ENCODE measurements at places on chromosomes 2 and 18. TPM values are rescaled to one million over a fixed set of nuclear protein-coding genes. Genes with fewer than 3 reads are reported as not detected.

GRCh38 chr2:85728883-85729824, 24.6 kb upstream of the ATOH8 start:
- DNase-seq = peak; percentile 90

- DNase-seq = no peak
Observed at GRCh38 chr2:111188681-111189080, 68.0 kb downstream of the BCL2L11 start.

GRCh38 chr2:190698895-190699294, 50.0 kb downstream of the NAB1 start:
- DNase-seq = no peak

- DNase-seq = no peak
Observed at GRCh38 chr2:10301941-10302478, 694 bp upstream of the HPCAL1 start.

DNA sequence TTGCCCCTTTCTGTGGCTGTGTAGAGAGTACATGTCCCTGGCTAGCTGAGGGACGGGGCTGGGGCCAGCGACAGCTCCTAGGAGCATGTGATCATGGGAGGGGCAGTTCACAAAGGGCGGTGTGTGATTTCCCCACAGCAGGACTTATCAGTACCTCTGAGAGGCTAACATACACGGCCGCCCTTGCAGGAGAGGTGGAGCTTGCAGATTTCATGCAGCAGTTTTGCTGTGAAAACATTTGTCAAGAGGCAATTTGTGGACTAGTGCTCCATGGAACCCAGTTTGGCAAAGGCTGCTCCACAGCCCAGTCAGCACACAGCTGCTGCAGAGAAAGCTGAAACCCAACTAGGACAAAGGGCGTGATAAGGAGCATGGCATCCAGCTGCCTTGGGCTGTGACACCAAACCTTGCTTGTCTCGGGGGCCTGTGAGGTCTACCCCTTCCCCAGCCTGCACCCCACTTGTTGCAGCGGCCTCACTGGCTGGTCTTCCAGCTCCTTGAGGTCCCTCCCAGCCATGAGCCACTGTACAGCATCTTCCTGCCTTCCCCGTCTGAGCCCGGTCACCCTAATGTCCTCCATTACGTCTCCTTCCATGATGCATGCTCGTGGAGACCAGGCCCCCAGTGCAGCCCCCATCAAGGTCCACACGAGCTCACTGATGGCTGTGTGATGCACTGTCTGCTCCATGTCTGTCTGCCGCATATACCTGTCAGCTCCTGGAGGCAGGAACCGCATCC, 121.4 kb upstream of the HDAC4 start:
- peak; percentile 41 for DNase-seq

The DUSP2 gene
- polyA plus RNA-seq = 8.4 TPM

The ATP6V1B1 gene
- 1.6 TPM for polyA plus RNA-seq

All from muscle of leg (tissue), 16 donors.